ENCODE measurements at places on chromosomes 11 and 22.
A peak's percentile ranks its signal among the peaks of the same experiment; 100 is the strongest.

GRCh38 chr11:112400476-112401014 lies 139.9 kb upstream of the PLET1 start:
- no peak for DNase-seq

GRCh38 chr11:79440571-79441460 lies at the start of gene TENM4:
Gene TENM4, minus strand, starts transcription at chr11:79441030. Its CDS starts 371,086 bp downstream, at chr11:79069944.
- DNase-seq = no peak

GRCh38 chr11:103086461-103086860 lies 5.5 kb downstream of the DCUN1D5 start:
- DNase-seq = no peak

- DNase-seq = peak; percentile 78
Measured at GRCh38 chr11:46352063-46352841, 5.0 kb downstream of the DGKZ start.

DNA sequence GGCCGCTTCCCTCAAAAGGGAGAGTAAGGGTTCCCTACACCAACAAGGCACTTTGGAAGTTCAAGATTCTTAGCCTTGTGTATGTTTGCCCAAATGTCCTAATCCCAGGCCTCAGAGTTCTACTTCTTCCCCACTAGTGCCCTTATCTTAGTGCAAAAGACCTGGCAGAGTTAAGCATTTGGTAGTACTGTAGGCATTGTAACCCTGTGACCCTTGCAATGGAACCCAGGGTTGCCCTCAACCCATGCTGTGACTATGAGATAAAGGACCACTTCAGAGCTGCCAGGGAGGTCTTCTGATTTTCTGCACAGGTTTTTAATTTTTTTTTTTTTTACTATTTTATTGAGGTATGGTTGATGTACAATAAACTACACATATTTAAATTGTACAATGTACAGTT lies 65.1 kb downstream of the C11orf65 start:
- no peak for DNase-seq

DNA sequence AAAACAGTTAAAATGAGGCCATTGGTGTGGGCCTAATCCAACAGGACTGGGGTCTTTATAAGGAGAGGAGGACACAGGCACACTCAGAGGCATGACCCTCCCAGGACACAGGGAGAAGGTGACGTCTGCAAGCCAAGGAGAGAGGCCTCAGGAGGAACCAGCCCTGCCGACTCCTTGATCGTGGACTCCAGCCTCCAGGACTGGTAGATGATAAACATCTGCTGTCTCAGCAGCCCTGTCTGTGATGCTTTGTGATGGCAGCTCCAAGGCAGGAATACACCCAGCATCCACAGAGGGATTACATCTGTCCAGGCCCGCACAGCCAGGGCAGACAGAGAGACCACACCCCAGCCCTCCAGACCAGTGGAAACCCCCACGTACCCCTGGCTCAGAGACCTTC lies 18.4 kb downstream of the CDKN1C start:
- DNase-seq = no peak

GRCh38 chr11:109885006-109885405 lies 208.2 kb upstream of the ZC3H12C start:
- no peak for DNase-seq

DNA sequence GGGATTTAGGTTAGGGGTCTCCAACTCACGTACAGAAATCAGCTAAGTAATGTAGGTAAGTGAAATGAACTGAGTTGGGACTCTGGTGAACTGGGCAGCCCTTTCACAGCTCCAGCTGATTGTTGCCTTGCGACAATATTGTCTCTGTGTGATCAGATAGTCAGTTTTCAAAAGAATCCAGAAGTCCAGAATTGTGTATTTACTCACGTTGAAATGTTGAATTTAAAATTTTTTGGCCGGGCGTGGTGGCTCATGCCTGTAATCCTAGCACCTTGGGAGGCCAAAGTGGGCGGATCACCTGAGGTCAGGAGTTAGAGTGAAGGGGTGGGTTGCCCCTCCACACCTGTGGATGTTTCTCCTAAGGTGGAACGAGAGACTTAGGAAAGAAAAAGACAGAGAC lies 18.8 kb upstream of the WDR74 start:
- DNase-seq = no peak

DNA sequence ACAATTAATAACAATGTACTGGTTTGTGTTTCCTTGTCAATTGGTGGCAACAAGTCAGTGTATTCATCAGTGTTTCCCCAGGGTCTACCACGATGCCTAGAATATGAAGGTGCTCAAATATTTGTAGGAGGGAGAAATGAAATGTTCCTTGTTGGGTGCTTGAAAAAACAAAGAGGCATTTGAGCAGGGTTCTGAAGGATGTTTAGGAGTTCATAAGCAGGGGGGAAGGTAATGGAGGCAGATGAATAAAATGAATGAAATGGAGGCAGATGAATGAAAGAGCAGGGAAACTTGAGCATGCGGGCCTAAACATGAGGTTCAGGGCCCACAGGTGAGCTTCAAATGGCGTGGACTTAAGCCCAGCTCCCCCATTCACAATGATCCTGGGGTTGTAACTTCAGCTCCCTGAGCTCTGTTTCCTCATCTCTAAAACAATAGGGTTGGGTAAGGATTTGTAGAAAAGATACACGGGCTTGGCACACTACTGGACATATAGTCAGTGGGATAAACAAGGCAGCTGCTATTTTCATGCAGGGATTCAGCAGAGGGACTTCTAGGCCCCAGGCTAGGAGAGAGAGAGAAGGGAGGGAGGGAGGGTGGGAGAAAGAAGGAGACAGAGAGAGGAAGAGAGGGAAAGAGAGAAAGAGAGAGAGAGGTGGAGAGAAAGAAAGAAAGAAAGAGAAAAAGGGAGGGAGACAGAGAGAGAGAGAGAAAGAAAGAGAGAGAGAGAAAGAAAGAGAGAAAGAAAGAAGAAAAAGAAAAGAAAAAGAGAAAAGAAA lies 73.7 kb downstream of the MN1 start:
- DNase-seq = no peak

DNA sequence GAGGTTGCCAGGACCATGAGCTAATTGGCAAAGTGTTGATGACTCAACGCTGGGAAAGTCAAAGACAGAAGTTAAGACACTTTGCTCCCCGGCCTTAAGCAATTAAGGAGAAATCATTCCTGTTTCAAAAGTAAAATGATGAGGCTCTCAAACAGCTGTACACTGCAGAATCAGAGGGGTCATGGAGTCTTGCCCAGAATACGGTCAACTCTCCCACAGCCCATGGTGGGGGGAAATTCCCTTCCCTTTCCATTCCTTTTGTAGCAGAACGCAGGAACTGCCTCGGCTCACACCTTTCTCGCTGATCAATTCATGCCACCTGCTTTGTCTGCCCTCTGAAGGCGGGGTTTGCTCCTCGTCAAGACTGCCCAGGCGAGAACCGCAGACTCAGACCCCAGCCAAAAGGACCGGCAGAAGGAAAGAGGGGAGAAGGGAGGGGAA lies 52.8 kb downstream of the MN1 start:
- no peak for DNase-seq

GRCh38 chr11:121521145-121522042 lies 68.6 kb upstream of the SORL1-AS1 start:
- DNase-seq = no peak

- DNase-seq = no peak
Measured at GRCh38 chr11:45254070-45254469, 32.1 kb downstream of the SYT13 start.

- no peak for DNase-seq
Measured at GRCh38 chr11:46336563-46337180, 10.6 kb upstream of the DGKZ start.

DNA sequence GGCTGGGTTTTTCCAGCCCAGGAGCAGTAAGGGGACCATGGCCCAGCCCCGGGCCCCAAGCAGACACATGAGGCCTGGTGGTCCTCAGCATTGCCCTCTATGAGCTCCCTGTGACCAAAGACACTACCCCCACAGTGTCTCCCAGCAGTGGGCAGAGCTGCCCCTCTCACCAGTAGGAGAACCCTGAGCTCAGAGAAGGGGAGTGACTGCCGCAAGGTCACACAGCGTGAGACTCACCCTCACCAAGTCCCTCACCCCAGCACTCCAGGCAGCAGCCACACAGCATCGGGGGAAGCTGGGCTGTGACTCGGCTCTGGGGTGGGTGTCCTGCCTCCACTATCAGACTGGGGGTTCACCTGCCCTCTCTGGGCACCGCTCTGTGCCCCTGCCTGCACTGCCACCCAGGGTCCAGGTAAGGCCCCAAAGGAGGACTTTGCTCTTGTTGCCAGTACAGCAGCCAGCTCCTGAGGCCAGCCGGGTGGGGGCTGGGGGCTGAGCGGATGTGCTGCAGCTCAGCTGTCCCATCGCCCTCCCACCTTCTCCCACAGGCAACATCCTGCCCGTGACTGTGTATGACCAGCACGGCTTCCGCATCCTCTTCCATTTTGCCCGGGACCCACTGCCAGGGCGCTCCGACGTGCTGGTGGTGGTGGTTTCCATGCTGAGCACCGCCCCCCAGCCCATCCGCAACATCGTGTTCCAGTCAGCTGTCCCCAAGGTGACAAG lies 7.9 kb upstream of the SH3BP1 start:
- DNase-seq = no peak
